GM13977 (cell line): ENCODE measurements at places on chromosomes 13 and 19.

DNA sequence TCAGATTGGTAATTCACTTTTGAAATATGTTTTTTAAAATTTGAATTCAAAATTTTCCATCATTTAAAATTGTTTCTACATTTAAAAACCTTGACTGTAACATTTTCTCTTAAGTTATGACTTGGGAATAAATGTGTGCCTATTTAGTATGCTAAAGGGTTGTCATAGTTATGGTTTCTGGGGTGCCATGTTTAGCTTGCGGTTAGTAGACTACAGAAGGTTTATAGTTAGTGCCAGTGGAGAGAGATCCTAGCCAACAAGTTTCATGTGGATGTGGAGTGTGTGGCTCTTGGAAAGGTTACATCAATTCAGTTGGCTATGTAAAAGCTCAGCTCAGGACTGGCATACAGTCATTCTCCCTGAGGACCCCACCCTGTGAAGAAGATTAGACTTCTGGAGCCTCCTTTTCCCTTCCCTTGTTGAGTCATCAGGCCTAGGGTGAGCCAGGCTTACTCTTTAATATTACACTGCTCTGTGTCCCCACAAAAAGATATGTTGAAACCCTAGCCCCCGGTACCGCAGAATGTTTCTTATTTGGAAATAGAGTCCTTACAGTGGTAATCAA is 20.4 kb downstream of the LMO7 start:
- no peak for DNase-seq

DNA sequence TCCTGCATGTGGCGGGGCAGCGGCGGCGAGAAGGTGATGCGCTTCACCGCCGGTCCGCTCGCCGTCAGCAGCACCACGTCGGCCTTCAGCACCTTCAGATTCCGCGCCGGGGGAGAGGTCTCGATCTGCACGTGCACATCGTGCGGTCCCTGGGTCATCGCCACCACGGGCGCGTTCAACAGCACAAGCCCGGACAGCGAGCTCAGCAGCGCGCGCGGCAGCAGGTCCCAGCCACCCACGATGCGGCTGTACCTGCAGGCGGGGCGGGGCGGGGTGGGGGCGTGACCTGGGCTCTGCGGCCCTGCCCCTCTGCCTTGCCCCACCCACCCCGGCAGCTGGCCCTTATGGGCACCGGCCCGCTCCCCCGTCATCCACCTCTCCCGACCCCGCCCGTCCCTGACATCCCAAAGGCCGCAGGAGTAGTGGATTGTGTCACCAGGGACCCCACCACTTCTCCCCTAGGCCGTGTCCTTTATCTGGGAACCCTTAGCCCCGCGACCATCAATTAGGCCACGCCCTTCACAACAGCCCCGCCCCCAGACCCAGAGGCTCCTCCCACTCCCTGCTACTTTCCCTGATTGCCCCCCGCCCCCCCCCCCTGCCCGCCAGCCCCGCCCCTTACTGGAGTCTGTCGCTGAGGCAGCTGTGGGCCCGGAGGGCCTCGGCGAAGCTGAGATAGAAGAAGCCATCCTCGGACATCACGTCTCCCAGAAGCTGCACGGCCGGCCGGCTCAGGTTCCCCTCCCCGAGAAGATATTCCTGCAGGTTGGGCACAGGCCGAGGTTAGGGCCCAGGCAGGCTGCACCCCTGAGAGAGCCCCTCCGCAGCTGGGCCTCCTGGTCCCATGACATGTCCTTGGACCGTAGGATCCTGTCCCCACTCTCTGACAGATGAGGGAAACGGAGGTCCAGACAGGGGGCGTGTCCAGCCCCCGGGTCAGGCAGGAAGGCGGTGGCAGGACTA is 6.1 kb downstream of the IL4I1 start:
- DNase-seq = peak; percentile 87

DNA sequence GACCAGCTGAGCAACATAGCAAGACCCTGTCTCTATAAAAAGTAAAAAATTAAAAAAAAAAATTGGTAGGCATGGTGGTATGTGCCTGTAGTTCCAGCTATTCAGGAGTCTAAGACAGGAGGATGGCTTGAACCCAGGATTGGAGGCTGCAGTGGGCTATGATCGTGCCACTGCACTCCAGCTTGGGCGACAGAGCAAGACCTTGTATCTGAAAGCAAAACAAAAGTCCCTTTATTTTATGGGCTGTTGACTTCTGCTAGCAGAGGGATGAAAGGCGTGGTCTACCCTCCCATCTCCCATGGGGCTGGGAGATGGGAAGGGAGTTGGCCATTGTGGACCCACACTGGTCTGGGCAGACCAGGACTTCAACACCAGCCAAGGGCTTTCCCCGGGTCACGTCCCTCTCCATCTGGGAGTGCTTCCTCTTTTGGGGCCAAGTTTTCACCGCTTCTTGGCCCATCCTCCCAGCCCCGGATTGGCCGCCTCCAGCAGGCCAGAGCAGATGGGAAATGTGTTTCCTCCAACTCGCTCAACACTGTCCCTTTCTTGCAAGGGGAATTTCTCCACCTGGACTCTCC is 2.2 kb upstream of the TNFSF9 start:
- no peak for DNase-seq

- DNase-seq = no peak
Observed at GRCh38 chr19:11598103-11598483, 810 bp downstream of the ZNF627 start.

GRCh38 chr19:49474542-49474924 is 518 bp downstream of the FLT3LG start:
- no peak for DNase-seq
